ENCODE measurements at places on chromosomes 2 and 18.

- no peak for DNase-seq
Observed at GRCh38 chr2:20483194-20483895, 36.5 kb downstream of the RHOB start.

DNA sequence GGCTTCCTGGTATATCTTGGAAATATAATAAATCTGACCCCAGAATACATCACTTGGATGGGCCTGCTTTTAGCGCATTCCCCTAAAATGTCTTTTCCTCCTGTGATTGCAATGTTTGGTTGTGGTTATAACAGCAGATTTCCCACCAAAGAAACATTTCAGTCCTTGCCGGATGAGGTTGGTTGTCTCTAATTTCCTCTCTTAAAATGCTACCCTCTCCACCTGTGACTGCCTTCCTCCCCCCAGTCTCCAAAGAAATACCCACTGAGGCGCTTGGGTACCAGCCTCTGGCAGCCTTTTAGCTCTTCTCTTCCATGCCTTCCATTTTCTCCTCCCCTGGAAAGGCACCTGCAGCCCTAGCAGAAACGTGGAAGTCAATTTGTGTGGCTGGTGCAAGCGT, 102.1 kb upstream of the SIX3 start:
- DNase-seq = no peak

GRCh38 chr2:227404585-227405271, 17.0 kb upstream of the SCYGR1 start:
- no peak for DNase-seq

GRCh38 chr18:63440219-63440618, 17.9 kb upstream of the VPS4B start:
- no peak for DNase-seq

DNA sequence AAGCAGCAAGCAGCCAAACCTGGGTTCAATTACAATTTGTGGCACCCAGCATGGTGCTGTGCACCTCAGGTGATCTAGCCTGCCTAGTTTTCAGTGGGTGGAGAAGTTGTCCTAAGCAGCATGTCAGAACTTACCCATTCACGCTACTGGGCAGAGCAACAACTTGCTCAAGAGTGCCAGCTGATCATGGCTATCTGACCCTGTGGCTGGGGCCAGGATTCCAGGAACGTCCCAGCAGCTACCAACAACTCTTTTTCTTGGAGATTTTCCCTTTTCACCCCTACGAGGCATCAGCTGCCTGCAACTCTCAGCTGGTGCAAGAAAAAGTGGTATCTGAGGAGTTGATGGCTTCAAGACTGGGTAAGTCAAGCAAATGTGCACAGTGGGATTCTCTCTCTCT, 83.5 kb downstream of the SH3YL1 start:
- no peak for DNase-seq

Data from mucosa of descending colon (tissue), 3 donors.